T-helper 17 cell (primary cell): ENCODE measurements at places on chromosomes 16 and 17.
A peak's percentile ranks its signal among the peaks of the same experiment; 100 is the strongest.

GRCh38 chr17:44363613-44364159 is at the start of gene FAM171A2:
Gene FAM171A2 (minus strand): TSS chr17:44363853. CDS start chr17:44363714, 139 bp downstream.
- H3K27me3 ChIP-seq: peaks cover 44% of the 10 kb centered on the region
- H3K27ac ChIP-seq: no peak within 1 kb of the TSS
- peak within 1 kb of the TSS; percentile 86 for H3K4me3 ChIP-seq
- no peaks in the 10 kb centered on the region for H3K36me3 ChIP-seq
- peaks cover 9% of the 10 kb centered on the region for H3K4me1 ChIP-seq

GRCh38 chr17:17757391-17757791 is 76.1 kb downstream of the RAI1 start:
- DNase-seq: no peak
- H3K27ac ChIP-seq: peak overlapping the region; percentile 11
- no peaks in the 10 kb centered on the region for H3K27me3 ChIP-seq
- peaks cover 14% of the 10 kb centered on the region for H3K4me1 ChIP-seq
- H3K36me3 ChIP-seq: no peaks in the 10 kb centered on the region

GRCh38 chr17:78242024-78242742 is 10.8 kb downstream of the TMEM235 start:
- no peak overlapping the region for H3K27ac ChIP-seq
- DNase-seq: no peak
- H3K4me1 ChIP-seq: peaks cover 3% of the 10 kb centered on the region
- H3K27me3 ChIP-seq: peaks cover 3% of the 10 kb centered on the region
- H3K4me3 ChIP-seq: no peak overlapping the region

DNA sequence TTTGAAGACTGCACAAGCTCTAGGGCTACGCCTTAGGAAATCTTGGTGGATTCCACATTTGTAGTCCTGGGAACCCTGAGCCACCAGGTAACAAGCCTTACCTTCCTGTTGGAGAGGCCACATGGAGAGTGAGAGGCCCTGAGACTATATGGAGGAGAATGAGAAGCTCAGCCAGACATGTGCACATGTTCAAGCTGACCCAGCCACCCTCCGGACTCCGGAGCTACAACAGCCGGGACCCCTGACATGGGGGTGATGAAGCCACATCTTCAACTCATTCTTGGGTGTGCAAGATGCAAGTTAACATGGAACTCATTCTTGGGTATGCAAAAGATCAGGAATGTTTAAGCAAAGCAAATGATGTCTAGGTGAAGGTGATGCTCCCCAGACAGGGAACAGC is 62.7 kb downstream of the GNA13 start:
- no peaks in the 10 kb centered on the region for H3K27me3 ChIP-seq
- peaks cover 1% of the 10 kb centered on the region for H3K4me1 ChIP-seq
- peaks cover 2% of the 10 kb centered on the region for H3K36me3 ChIP-seq

DNA sequence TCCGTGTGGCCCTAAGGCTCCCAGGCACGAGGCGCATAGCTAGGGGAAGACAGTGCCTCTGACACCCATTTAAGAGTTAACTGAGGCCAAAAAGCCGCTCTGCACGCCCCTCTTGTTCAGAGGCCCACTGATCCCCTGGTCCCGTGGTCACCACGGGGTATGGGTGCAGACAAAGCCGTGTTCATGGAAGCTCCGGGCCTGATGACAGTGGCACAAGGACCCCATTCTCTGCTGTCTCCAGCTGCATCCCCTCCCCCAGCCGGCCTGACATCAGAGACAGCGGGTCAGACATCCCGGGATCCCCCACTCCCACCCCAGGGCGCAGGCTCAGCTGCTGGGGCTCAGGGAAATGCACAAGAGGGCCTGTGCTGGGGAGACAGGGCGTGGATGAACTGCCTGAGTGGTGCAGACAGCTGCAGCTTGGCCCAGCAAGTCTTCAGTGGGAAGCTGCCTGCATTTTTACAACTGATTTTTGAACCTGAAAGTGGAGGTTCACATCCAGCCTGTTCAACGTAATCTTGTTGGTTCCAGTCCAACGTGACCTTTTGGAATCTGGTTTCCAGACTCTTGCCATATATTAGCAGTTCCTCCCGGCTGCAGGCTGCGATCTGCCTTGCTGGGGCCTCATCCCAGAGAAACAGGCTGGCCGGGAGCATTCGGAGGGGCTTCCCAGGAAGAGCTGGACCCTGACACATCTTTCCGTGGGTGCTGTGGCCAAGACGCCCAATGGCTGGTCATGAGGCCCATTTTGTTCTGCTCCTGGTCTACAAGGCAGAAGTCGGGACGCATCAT is 9.7 kb upstream of the BAHCC1 start:
- no peak for DNase-seq
- H3K4me1 ChIP-seq: no peaks in the 10 kb centered on the region

DNA sequence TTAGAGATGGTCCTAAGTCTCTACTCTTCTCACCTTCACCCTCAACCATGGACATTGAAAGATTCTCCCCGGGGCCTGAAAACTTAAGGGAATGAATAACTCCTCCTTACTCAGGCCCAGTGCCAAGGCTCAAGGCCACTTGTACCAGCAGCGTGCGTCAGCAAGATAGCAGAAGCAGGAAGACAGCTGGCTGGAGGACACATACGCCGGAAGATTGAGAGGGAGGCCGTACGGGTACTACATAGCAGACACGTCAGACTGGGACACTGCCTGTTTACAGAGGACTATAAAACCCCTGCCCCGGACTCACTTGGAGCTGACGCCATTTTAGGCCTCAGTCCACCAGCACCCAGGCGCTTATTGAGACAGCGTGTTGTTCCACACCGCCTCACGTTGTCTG is 75.8 kb upstream of the MED13 start:
- DNase-seq: no peak
- H3K4me1 ChIP-seq: peaks cover 3% of the 10 kb centered on the region
- H3K27ac ChIP-seq: no peak overlapping the region
- peaks cover 3% of the 10 kb centered on the region for H3K36me3 ChIP-seq

GRCh38 chr17:38587947-38588787 is 17.6 kb downstream of the SRCIN1 start:
- peak overlapping the region; percentile 56 for H3K4me3 ChIP-seq
- peaks cover 41% of the 10 kb centered on the region for H3K4me1 ChIP-seq
- no peaks in the 10 kb centered on the region for H3K36me3 ChIP-seq
- no peak overlapping the region for H3K27ac ChIP-seq
- no peak for DNase-seq

GRCh38 chr17:60157487-60158040 is 7.8 kb downstream of the CA4 start:
- no peak overlapping the region for H3K27ac ChIP-seq
- peaks cover 7% of the 10 kb centered on the region for H3K36me3 ChIP-seq
- DNase-seq: no peak
- H3K4me3 ChIP-seq: no peak overlapping the region

- peaks cover 10% of the 10 kb centered on the region for H3K36me3 ChIP-seq
- no peaks in the 10 kb centered on the region for H3K27me3 ChIP-seq
- H3K4me1 ChIP-seq: peaks cover 23% of the 10 kb centered on the region
- H3K4me3 ChIP-seq: no peak overlapping the region
- DNase-seq: no peak
Measured at GRCh38 chr16:69367980-69368379, 16.4 kb upstream of the TMED6 start.

DNA sequence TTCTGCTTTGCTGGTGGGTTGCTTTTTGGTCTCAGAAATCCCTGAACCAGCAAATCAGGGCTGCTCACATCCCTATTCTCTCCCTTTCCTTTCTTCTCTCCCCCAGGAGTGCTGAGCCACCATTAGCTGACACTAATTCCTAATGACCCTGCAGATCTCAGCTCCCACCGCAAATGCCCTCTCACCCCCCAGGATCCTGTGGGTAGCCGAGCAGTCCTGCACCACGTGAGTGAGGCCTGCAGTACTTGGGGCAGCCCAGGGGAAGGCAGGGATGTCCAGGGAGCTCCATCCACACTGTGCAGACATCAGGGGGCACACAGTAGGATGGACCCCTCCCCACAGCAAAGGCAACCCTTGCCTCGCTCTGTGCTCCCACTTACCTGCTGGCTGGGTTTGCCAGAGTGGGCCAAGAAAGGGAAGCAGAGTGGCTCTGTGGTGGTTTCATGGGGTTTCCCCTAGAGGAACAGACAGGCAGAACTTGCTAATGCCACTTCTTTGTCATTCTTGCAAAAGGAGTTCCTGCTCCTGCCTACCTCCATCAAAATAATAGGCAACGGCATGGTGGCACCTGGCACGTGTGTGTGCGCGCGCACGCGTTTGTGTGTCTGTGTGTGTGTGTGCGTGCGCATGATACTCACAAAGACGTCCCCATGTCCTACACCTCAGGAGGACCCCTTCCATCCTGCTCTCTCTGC is 135.6 kb downstream of the GAS7 start:
- no peak overlapping the region for H3K27ac ChIP-seq
- no peaks in the 10 kb centered on the region for H3K4me1 ChIP-seq
- no peak overlapping the region for H3K4me3 ChIP-seq
- H3K27me3 ChIP-seq: no peaks in the 10 kb centered on the region

DNA sequence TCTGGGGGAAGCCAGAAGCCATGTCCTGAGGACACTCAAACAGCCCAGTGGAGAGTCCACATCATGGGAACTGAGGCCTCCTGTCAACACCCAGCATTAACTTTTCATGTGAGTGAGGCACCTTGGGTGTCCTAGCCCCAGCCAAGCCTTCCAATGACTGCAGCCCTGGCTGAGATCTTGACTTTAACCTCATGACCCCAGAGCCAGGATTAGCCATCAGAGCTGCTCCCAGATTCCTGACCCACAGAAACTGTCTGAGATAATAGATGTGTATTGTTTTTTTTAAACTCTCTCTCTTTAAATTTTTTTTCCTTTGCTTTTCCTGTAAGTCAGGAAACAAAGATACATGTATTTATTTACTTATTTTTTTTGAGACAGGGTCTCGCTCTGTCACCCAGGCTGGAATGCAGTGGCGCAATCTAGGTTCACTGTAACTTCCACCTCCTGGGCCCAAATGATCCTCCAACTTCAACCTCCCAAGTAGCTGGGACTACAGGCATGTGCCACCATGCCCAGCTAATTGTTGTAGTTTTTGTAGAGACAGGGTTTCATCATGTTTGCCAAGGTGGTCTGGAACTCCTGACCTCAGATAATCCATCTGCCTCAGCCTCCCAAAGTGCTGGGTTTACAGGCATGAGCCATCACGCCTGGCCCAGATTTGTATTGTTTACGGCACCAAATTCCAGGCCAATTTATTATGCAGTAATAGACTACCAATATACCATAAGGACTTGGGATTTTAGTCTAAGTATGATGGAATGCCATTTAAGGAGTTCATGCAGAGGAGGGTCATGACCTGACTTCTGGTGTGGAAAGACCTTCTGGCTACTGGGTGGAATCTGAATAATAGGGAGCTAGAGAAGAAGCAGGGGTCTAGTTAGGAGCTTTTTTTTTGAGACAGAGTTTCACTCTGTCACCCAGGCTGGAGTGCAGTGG is 14.0 kb upstream of the TMEM94 start:
- no peaks in the 10 kb centered on the region for H3K36me3 ChIP-seq
- no peaks in the 10 kb centered on the region for H3K27me3 ChIP-seq
- no peak overlapping the region for H3K27ac ChIP-seq
- DNase-seq: no peak

GRCh38 chr17:50426814-50427787 is 1.1 kb downstream of the ACSF2 start:
- no peaks in the 10 kb centered on the region for H3K27me3 ChIP-seq
- H3K36me3 ChIP-seq: no peaks in the 10 kb centered on the region
- H3K4me3 ChIP-seq: peak overlapping the region; percentile 87
- H3K4me1 ChIP-seq: peaks cover 11% of the 10 kb centered on the region
- DNase-seq: no peak
- peak overlapping the region; percentile 85 for H3K27ac ChIP-seq

- H3K27ac ChIP-seq: no peak overlapping the region
- no peaks in the 10 kb centered on the region for H3K27me3 ChIP-seq
- no peak overlapping the region for H3K4me3 ChIP-seq
- H3K36me3 ChIP-seq: peaks cover 11% of the 10 kb centered on the region
- peaks cover 3% of the 10 kb centered on the region for H3K4me1 ChIP-seq
Measured at GRCh38 chr16:16092925-16093627, 130.2 kb downstream of the ABCC6 start.

GRCh38 chr16:58500430-58501241 is 693 bp downstream of the NDRG4 start:
- H3K4me1 ChIP-seq: peaks cover 13% of the 10 kb centered on the region
- H3K27ac ChIP-seq: no peak overlapping the region
- DNase-seq: no peak
- H3K36me3 ChIP-seq: no peaks in the 10 kb centered on the region
- peak overlapping the region; percentile 81 for H3K4me3 ChIP-seq

GRCh38 chr17:17425005-17425404 is 51.8 kb upstream of the MED9 start:
- H3K4me1 ChIP-seq: no peaks in the 10 kb centered on the region
- H3K36me3 ChIP-seq: no peaks in the 10 kb centered on the region
- no peaks in the 10 kb centered on the region for H3K27me3 ChIP-seq
- H3K4me3 ChIP-seq: no peak overlapping the region
- DNase-seq: no peak

DNA sequence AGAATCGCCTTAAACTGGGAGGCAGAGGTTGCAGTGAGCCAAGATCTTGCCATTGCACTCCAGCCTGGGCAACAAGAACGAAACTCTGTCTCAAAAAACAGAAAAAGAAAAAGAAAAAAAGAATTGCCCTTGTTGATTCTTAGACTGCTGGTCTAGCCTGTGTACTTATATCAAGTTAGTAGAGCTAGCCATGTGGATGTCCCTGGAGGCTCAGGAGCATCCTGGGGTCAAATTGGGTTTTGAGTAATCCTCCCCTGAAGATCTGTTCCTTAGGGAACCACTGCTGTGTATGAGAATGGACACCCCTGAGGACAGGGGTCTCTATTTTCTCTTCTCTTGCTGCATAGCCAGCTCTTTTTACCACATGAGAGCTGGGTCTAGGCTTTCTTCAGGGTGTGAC is 21.5 kb downstream of the SLC7A6OS start:
- H3K4me1 ChIP-seq: peaks cover 75% of the 10 kb centered on the region
- peaks cover 22% of the 10 kb centered on the region for H3K36me3 ChIP-seq
- DNase-seq: no peak
- H3K4me3 ChIP-seq: peak overlapping the region; percentile 84

- no peak for DNase-seq
- H3K27ac ChIP-seq: peak overlapping the region; percentile 71
- peaks cover 19% of the 10 kb centered on the region for H3K36me3 ChIP-seq
- peaks cover 18% of the 10 kb centered on the region for H3K4me1 ChIP-seq
- no peak overlapping the region for H3K4me3 ChIP-seq
Measured at GRCh38 chr16:30976486-30976885, 8.5 kb upstream of the HSD3B7 start.

GRCh38 chr16:81315271-81316175 is 761 bp downstream of the GAN start:
- H3K4me1 ChIP-seq: peaks cover 39% of the 10 kb centered on the region
- H3K27me3 ChIP-seq: no peaks in the 10 kb centered on the region
- H3K4me3 ChIP-seq: peak overlapping the region; percentile 98
- peak overlapping the region; percentile 61 for H3K27ac ChIP-seq

DNA sequence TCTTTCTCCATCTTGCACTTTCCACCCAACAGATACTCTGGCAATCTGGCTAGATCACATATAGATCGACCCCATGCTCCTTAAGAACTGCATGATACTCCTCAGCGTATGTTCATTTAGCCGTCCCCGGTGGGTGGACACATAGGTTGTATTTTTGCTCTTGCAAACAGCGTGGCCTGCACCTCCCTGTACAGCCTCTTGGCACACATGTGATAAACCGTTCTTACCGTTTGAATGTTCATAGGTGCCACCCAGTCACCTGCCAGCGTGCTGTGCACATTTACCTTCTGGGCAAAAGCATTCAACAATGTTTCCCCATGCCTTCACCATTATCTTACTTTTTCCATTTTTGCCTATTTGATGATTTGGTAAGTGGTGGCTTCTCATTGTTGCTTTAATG is 6.2 kb downstream of the TNP2 start:
- no peaks in the 10 kb centered on the region for H3K27me3 ChIP-seq
- peaks cover 31% of the 10 kb centered on the region for H3K4me1 ChIP-seq
- H3K36me3 ChIP-seq: no peaks in the 10 kb centered on the region
